GM23338 (cell line): ENCODE measurements at places on chromosomes 1 and 21.

DNA sequence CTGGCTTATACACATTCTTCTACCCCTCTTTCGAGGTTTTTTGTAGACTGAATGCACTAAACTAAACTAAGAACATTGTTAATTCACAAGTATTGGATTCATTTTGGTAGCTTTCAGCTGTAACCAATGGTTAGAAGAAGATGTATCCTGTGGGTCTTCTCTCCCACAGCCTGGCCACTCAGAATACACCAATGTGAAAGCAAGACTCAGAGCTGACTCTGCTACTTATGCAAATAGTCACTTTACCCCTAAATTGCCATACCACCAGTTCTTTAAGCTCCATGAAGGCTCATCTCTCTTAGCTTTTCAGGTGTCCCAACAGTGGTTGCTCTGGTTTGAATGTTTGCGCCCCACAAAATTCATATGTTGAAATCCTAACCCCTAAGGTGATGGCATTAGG lies 60.1 kb downstream of the RGS13 start:
- DNase-seq, result no peak

GRCh38 chr1:41819843-41820242 lies 98.9 kb downstream of the HIVEP3 start:
- DNase-seq, result no peak

- no peak for DNase-seq
Measured at GRCh38 chr1:7967651-7968050, 6.1 kb downstream of the PARK7 start.

DNA sequence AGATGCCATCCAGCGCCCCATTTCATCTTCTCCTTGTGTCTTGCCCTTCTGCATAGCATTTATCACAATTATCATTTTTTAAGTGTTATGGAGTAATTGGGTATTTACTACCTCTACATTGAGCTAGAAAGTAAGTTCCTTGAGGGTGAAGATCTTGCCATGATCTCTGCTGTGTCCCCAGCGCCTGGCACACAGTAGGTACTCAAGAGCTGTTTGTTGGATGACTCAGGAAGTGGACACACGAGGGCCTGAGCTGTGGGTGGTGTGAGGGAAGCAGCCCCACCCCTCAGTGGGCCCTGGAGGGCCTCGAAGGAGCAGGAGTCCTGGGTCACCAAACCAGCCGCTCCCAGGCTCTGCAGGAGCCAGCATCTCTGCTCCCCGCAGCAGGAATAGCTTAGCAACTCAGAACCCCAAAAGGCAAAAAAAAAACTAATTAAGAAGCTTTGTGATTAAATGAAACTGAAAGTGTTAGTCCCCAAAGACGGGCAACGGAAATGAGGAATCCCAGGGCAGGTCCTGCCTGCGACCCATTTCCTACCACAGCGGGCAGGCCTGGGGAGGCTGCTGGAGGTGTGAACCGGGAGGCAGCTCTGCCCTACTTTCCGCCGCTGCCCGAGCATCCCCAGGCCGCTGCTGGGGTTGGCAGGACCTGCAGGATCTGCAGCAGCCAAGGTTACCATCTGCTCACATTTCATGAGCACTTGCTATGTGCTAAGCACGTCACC lies 87.7 kb downstream of the LACTBL1 start:
- DNase-seq, result no peak

DNA sequence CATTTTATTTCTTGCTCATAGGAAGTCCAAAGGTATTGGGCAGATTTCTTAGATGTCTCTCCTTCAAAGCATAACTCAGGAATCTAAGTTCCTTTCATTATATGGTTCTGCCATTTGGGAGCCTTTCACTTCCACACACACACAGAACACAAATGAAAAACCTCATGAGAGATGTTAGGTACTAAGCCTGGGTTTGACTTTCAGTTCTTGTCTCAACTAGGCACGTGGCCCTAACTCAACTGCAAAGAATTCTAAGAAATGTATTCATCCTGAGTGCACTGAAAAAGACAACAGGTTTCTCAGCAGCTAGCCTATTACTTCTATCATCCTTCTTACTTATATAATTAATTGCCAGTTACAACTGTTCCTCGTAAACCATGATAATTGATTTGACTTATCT lies 190.0 kb upstream of the SAMSN1 start:
- no peak for DNase-seq

DNA sequence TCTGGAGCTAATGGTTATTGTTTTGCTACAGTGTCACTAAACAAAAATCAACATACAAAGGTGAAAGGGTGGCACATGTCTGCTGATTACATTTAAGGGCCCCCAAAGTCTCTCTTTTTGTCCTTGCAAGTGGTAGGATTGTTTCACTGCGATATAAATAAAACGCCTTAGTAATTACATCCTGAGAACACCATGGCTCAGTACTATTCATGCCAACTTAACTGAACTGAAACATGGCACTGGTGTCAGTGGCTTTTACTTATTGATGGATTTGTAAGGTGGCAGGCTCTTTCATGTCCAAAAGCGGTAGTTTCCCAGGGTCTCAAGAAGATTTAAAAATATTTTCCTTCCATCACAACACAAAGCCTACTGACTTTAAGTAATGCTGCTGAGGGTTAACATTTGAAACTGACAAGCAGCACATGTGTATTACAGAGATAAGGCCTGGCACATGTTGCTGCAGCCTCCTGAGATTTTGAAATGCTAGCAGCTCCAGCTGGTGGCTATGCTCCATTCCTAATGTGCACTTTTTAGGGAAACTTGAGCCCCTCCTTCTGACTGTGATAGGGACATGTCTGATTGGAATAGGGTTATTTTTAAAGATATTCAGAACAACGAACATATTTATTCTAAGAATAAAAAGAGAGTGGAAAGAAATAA lies 86.8 kb downstream of the ATP1B1 start:
- no peak for DNase-seq
